Dermis blood vessel endothelial cell (primary cell): ENCODE measurements at places on chromosomes 13 and 19. TPM values are rescaled to one million over a fixed set of nuclear protein-coding genes. Genes with fewer than 3 reads are reported as not detected.

The MLNR gene
- total RNA-seq = not detected in 2 replicates

The ONECUT3 gene
- not detected in 2 replicates for total RNA-seq

The ZNF541 gene
- total RNA-seq = 0.33 and 1.2 TPM in 2 replicates

The LILRB5 gene
- total RNA-seq = not detected in 2 replicates

The THSD1 gene
- 80.3 and 83.1 TPM in 2 replicates for total RNA-seq

The PRODH2 gene
- total RNA-seq = not detected in 2 replicates
